ENCODE measurements at places on chromosomes 1 and 21.

DNA sequence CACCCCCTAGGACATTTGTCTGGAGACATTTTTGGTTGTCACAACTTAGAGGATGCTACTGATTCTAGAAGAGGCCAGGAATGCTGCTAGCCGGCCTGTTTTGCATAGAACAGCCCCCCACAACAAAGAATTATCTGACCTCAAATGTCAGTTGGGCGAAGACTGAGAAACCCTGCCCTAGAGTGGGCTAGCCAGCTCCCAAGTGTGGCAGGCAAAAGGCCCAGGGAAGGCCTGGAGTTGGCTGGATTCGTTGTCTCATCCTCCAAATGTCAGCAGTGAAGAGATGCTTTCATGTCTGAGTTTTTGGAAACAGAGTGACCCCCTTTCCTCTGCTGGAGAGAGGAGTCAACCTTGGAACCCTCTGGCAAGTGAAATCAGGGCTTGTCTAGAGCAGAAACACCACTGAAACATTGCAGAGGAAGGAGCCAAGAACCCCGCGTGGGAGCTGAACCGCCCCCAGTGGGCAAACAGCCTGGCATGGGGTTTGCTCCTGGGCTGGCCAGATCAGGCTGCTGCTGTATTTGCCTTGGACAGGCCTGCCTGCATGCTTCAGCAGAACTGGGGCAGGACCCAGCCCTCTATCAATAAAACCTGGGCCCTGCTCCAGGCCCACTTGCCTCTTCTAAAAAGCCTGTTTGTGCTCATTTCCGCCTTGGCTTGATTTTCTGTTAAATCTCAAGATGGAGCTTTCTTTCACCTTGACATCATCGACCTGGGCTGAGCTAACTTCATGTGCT lies 32.9 kb downstream of the RASSF5 start:
- no peak for DNase-seq

GRCh38 chr1:47881505-47882442 lies 115.4 kb downstream of the TRABD2B start:
- DNase-seq, result no peak

DNA sequence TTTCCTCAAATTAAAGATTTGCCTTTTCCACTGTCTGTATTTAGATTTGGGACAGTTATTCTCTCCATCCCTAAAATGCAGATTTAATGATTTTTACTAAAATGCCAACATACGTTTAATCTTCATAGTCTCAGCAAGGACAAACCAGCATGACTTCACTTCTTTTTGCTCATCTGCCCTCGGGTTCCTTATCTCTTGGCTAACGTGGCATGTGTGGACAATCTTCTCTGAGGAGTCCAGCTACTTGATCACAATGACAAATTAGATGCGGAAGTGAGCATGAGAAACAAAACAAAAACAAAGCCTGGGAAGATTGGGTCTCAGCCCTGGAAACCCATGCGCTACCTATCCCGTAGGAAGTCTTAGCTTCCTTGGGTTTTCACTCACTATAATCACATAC lies 1.0 kb downstream of the MRAP start:
- DNase-seq, result no peak

DNA sequence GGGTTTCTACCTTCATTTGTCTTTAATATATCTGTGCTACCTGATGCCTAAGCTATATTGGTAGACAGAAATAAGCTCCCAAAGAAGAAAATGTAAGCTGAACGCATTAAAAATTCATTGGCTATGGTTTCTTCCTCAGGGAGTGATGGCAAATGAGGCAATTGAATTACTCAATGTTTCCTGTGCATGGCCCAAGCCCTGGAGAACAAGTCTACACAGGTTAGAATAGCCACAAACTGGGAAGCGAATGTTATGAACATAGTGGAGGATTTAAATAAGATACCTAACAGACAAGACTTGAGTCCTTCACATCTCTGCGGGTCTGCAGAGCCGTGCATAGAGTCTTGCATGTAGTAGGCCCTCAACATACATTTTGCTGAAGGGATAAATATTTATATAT lies 350.3 kb downstream of the RWDD3 start:
- DNase-seq, result no peak

- DNase-seq, result no peak
These were observed 32.5 kb downstream of the XKR8 start for GRCh38 chr1:27992276-27992675.

DNA sequence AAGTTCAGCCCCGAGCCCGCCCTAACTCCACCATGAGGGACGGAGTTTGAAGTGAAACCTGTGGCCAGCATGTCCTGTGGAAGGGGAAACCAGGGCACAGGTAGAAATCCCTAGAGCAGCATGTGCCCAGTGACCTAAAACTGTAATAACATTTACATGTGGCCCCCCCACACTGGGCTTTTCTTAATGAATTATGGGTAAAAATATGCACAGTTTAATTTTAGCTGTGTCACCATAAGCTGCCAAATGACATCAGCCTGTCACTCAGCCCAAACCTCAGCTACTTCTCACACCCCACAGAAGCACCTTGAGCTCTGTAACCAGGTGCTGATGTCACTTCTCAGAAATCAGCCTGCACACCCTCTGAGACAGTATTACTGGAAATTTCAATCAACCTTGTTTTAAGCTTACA lies 50.0 kb upstream of the SLC19A1 start:
- DNase-seq, result no peak

DNA sequence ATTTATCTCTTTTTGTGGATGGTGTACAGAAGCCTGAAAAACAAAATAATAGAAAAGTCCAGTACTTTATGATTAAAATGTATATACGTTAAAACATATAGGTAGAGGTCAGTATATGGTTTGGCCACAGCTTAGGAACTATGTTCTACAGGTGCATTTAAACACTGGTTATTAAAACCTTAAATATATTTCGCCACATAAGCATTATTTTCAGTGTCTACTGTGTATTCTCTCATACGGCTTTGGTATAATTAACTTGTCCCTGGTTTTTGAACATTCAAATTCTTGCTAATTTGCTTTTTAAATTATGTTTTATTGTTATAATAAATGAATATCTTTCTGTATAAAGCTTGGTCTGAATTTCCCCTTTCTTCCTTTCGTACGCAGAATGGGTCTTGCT lies 87.9 kb downstream of the GTF2B start:
- no peak for DNase-seq

DNA sequence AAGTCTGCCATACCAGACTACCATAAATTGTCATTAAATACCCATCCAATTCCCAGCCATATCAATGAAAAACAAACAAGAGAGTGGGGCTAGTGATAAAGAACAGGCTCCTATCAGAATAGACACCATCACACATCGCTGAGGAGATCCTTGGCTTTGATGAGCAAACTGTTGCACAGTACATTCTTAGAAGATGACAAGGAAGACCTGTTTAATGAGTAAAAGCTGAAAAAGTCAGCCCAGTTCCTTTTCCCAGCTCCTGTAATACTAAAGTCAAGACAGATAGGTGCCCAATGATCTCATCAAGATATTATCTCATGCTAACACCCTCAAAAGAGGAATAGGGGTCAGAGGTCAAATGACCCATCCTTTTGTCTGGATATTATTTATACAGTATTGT lies 164.5 kb upstream of the COA6 start:
- no peak for DNase-seq

DNA sequence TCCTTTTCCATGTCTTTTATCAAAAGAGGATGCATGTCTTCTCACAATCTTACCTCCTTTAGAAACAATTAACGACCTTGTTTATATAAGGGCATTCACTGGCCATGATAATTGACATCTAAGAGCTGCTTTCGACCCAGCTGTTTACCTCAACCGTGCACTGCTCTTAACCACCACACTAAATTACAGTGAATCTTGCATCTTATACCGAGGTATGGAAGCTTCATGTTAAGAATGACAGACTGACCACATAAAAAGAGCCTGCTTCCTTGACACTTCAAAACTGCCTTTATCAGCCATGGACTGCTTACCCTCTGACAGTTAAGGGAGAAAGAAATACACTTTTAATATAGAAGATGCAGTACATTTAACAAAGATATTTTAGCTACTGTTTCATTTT lies 301.7 kb upstream of the LYPLAL1 start:
- no peak for DNase-seq

GRCh38 chr1:217462159-217462558 lies 168.7 kb downstream of the GPATCH2 start:
- DNase-seq, result no peak

- DNase-seq, result no peak
These were observed 123.5 kb downstream of the RUNX1 start for GRCh38 chr21:34925597-34925996.

DNA sequence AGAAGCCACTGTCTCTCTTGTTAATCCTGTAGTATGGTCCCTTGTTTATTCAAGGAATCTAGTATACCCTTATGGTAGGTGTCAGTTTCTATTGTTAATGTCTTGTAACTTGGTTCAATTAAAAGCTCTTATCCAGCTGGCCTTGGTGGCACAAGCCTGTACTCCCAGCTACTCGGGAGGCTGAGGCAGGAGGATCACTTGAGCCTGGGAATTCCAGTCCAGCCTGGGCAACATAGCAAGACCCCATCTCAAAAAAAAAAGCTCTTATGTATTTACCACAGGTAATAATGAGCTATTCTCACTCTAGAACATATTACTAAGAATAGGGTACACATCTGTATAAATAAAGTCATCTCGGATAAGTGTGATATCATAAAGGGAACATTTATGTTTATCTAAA lies 46.5 kb downstream of the TMEM200B start:
- no peak for DNase-seq
